HFFc6 (cell line): ENCODE measurements at places on chromosomes 5 and 9. TPM values are rescaled to one million over a fixed set of nuclear protein-coding genes. Genes with fewer than 3 reads are reported as not detected.

- no peak for DNase-seq
- peaks cover 5% of the 10 kb centered on the region for H3K36me3 ChIP-seq
- H3K4me3 ChIP-seq, result no peak overlapping the region
- no peaks in the 10 kb centered on the region; the same call in 1 of the 2 replicates for H3K27me3 ChIP-seq
- peaks cover 3% of the 10 kb centered on the region for H3K4me1 ChIP-seq
- H3K27ac ChIP-seq, result no peak overlapping the region
Observed at GRCh38 chr9:83020864-83021263, 42.1 kb downstream of the RASEF start.

GRCh38 chr5:131661933-131662332, 26.9 kb upstream of the RAPGEF6 start:
- H3K4me3 ChIP-seq, result no peak overlapping the region; the same call in 1 of the 2 replicates
- peak overlapping the region; percentile 40; the same call in 1 of the 2 replicates for H3K27ac ChIP-seq
- H3K36me3 ChIP-seq, result peaks cover 52% of the 10 kb centered on the region
- DNase-seq, result peak; percentile 23
- peaks cover 2% of the 10 kb centered on the region; the same call in 1 of the 2 replicates for H3K27me3 ChIP-seq
- peaks cover 17% of the 10 kb centered on the region for H3K4me1 ChIP-seq

C9orf50 gene
- total RNA-seq, result 0.50 TPM in 1 of 3 replicates, not detected in the others

DNA sequence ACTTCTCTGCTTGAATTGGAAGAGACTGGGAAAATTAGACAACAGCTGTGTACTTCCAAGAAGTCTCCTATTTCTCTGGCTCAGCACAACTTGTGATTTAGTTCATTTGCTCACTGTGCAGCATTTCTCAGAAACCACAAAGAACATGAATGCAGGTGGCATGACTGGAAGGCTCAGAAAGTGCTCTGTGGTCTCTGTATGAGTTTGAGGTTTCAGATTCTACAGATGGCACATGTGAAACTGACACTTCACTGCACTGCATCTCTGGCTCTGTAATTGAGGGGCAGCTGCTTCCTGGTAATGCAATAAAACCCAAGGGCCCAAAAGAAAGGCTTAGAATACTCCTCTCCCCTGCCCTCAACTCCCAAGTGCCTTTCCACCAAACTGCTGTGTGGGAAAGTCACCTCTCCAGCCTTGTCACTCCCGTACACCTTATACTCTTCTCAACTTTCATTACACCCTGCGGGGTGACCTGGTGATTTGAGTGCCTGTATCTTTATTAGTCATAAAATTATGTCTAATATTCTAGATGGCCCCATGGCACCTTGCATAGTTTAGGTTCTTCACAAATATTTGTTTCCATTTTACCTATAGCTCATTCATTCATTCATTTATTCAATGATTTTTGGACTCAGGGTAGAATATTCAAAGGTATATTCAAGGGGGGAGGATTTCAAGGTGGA, 82.5 kb downstream of the ESM1 start:
- H3K4me3 ChIP-seq, result no peak overlapping the region
- H3K4me1 ChIP-seq, result peaks cover 59% of the 10 kb centered on the region
- peak; percentile 23 for DNase-seq
- no peaks in the 10 kb centered on the region for H3K36me3 ChIP-seq
- peaks cover 4% of the 10 kb centered on the region for H3K27me3 ChIP-seq
- no peak overlapping the region for H3K27ac ChIP-seq

TUSC1 gene
- 0.18 to 4.0 TPM (median 0.41 TPM) in 3 replicates for total RNA-seq

IFNA21 gene
- not detected in 3 replicates for total RNA-seq

FOXD4L3 gene
- total RNA-seq, result not detected in 2 replicates

ROR2 gene
- not detected in 3 replicates for total RNA-seq

OR1Q1 gene
- not detected in 3 replicates for total RNA-seq

ELOVL7 gene
- 0.18 to 0.32 TPM in 2 of 3 replicates, not detected in the other for total RNA-seq

DNA sequence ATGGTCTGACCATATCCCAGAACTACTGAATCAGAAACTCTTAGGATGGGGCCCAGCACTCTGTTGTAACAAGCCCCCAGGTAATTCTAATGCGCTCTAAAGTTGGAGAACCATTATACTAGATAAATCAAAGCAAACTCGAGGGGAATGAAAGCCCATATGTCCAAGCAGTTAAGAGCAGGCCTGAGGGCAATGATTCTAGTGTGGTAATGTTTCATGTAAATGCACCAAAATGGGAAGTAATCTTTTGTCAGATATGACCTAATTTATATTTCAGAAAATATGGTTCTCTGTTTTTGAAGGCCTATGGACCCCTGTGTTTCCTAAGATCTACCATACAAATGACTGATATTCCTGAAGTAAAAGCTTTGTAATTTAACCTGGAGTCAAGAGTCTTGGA, 108.0 kb upstream of the PTGER4 start:
- no peaks in the 10 kb centered on the region for H3K27me3 ChIP-seq
- no peak for DNase-seq
- H3K4me1 ChIP-seq, result peaks cover 50% of the 10 kb centered on the region
- H3K4me3 ChIP-seq, result no peak overlapping the region
- H3K36me3 ChIP-seq, result no peaks in the 10 kb centered on the region; the same call in 1 of the 2 replicates

DNA sequence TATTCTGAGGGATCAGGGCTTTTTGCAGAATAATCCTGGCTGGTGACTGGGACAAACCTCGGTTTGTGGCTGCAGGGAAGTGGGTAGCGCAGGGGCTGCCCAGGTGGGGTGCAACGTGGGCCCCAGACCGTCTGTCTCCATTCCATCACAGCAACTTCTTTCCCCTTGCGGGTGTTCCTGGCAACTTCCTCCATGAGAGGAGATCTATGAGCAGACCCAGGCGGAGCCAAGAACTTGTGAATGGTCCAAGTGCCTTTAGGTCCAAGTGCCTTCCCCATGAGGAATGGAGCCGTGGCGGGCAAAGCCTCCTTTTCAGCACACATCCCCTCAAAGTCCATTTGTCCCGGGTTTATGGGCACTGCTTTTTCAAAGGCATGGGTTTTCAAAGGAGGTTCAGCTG, 136.5 kb downstream of the PHF2 start:
- no peaks in the 10 kb centered on the region for H3K36me3 ChIP-seq
- no peak for DNase-seq
- H3K4me1 ChIP-seq, result no peaks in the 10 kb centered on the region; the same call in 1 of the 2 replicates
- H3K27ac ChIP-seq, result no peak overlapping the region

GRCh38 chr5:95027151-95027721, 257.7 kb downstream of the MCTP1 start:
- peak overlapping the region; percentile 6; the same call in 1 of the 2 replicates for H3K4me3 ChIP-seq
- no peak for DNase-seq
- H3K4me1 ChIP-seq, result peaks cover 51% of the 10 kb centered on the region
- peak overlapping the region; percentile 50; the same call in 1 of the 2 replicates for H3K27ac ChIP-seq

DNA sequence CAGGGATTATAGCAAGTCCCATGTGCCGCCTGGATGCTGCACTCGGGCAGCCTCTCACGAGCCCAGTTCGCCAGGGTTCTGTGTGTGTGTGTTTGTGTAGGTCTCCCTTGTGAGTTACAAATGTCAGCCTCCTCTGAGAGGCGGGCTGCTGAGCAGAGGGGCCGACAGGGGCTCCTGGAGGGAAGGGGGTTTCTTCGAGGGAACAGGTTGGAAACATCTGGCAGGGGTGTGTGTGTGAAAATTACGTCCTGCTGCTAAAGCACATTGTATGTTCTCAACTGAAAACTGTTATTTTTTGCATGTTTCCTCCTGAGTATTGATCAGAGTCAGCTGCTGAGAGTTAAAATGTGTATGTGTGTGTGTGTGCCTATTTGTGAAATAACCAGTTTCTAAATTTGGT, 9.7 kb downstream of the GALNT10 start:
- peaks cover 51% of the 10 kb centered on the region for H3K36me3 ChIP-seq
- H3K27me3 ChIP-seq, result peaks cover 1% of the 10 kb centered on the region; the same call in 1 of the 2 replicates
- peak overlapping the region; percentile 92 for H3K27ac ChIP-seq
- H3K4me1 ChIP-seq, result peaks cover 77% of the 10 kb centered on the region
- DNase-seq, result no peak

GRCh38 chr9:127521919-127522304, 70.6 kb downstream of the LRSAM1 start:
- peaks cover 99% of the 10 kb centered on the region for H3K4me1 ChIP-seq
- H3K4me3 ChIP-seq, result peak overlapping the region; percentile 72
- H3K27me3 ChIP-seq, result peaks cover 40% of the 10 kb centered on the region
- H3K36me3 ChIP-seq, result peaks cover 72% of the 10 kb centered on the region
- peak overlapping the region; percentile 98 for H3K27ac ChIP-seq

SGCD gene
- 5.8 to 6.6 TPM (median 6.3 TPM) in 3 replicates for total RNA-seq

GRCh38 chr9:72315089-72315509, 49.9 kb downstream of the ZFAND5 start:
- H3K36me3 ChIP-seq, result no peaks in the 10 kb centered on the region
- H3K27ac ChIP-seq, result no peak overlapping the region
- peak; percentile 20 for DNase-seq

GRCh38 chr9:110748251-110748893, 79.8 kb downstream of the MUSK start:
- no peak for DNase-seq
- H3K27me3 ChIP-seq, result 0 out of 2 replicates have a peak, but pooled peaks cover 2% of the 10 kb centered on the region
- H3K4me1 ChIP-seq, result peaks cover 98% of the 10 kb centered on the region
- peak overlapping the region; percentile 7; the same call in 1 of the 2 replicates for H3K4me3 ChIP-seq
- peak overlapping the region; percentile 39; the same call in 1 of the 2 replicates for H3K27ac ChIP-seq

DNA sequence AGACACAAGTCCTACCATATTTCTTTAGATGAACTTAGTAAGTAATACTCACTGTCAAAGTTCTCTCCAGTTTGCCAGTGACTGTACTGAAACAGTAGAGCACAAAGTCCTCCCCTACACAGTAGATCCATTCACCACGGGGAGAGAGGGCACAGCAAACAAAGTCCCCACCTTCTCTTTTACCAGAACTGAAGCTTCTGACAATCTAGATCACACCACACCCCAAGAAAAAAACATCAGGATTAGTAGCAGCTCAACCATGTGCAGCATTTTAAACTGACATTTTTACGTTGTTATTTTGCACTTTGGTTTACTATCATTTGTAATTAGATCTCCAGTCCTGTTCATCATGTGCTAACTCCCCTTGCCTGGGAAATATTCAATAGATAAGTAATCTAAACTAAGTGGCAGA, 23.0 kb downstream of the DNAJA1 start:
- H3K4me3 ChIP-seq, result no peak overlapping the region
- no peak for DNase-seq
- H3K4me1 ChIP-seq, result peaks cover 19% of the 10 kb centered on the region
- peaks cover 22% of the 10 kb centered on the region; the same call in 1 of the 2 replicates for H3K36me3 ChIP-seq
- H3K27ac ChIP-seq, result no peak overlapping the region
- no peaks in the 10 kb centered on the region; the same call in 1 of the 2 replicates for H3K27me3 ChIP-seq

GRCh38 chr9:79924836-79925235, 353.1 kb downstream of the TLE4 start:
- H3K4me3 ChIP-seq, result no peak overlapping the region
- H3K4me1 ChIP-seq, result no peaks in the 10 kb centered on the region
- DNase-seq, result no peak
- H3K27me3 ChIP-seq, result peaks cover 21% of the 10 kb centered on the region

IL9 gene
- not detected in 3 replicates for total RNA-seq

- DNase-seq, result no peak
- no peak overlapping the region for H3K4me3 ChIP-seq
- no peaks in the 10 kb centered on the region for H3K36me3 ChIP-seq
- peaks cover 6% of the 10 kb centered on the region for H3K27me3 ChIP-seq
- peaks cover 23% of the 10 kb centered on the region for H3K4me1 ChIP-seq
- H3K27ac ChIP-seq, result no peak overlapping the region
Observed at GRCh38 chr9:1008216-1008615, 31.8 kb downstream of the DMRT3 start.

SLC1A1 gene
- total RNA-seq, result 0.87 to 2.0 TPM (median 1.7 TPM) in 3 replicates

CHSY3 gene
- total RNA-seq, result 0.07 to 0.29 TPM (median 0.08 TPM) in 3 replicates

DNA sequence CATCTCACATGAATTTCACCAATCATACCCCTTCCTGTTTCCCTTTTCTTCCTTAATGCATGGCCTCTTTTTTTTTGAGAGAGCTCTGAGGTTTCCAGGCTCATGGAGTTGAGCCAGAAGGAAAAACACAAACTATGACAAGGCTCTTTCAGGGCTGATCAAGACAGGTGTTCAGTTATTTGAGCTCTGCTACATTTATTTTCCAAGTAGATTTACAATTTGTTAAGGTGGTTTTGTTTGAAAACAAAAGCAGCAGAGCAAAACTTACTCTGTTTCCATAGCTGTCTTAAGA, 62.4 kb upstream of the IL7R start:
- H3K4me1 ChIP-seq, result peaks cover 40% of the 10 kb centered on the region
- H3K4me3 ChIP-seq, result no peak overlapping the region
- H3K27me3 ChIP-seq, result peaks cover 1% of the 10 kb centered on the region; the same call in 1 of the 2 replicates
- H3K27ac ChIP-seq, result no peak overlapping the region

DNA sequence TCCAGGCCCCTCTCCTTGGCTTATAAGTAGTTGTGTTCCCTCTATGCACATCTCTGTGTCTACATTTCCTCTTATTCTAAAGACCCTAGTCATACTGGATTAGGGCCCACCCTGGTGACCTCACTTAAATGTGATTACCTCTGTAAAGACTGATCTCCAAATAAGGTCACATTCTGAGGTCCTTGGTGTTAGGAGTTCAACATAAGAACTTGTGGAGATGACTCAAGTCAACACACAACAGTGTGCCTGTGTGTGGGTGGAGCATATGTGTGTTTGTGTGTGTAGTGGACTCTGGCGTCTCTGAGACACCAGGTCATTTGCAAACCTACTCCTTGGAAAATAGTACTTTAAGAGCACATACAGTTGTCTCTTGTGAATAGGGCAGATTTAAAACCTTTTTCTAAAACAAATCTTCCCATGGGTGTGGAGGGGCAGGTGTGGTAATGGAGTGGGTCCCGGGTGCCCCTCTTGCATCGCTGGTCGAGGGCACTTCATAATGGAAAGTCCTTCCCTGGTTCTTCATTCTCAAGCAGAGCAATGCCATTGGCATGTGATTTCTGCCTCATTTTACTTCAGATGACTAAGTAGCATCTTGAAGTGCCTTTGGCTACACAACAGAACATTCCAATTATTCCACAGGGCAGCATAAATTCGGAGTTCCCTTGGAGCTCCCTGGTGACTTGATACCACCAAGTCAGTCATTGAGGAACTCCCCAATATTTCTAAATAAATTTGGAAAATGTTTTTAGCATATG, 84.4 kb downstream of the C9orf152 start:
- H3K4me1 ChIP-seq, result peaks cover 88% of the 10 kb centered on the region
- H3K4me3 ChIP-seq, result peak overlapping the region; percentile 45
- peak overlapping the region; percentile 99 for H3K27ac ChIP-seq

DNA sequence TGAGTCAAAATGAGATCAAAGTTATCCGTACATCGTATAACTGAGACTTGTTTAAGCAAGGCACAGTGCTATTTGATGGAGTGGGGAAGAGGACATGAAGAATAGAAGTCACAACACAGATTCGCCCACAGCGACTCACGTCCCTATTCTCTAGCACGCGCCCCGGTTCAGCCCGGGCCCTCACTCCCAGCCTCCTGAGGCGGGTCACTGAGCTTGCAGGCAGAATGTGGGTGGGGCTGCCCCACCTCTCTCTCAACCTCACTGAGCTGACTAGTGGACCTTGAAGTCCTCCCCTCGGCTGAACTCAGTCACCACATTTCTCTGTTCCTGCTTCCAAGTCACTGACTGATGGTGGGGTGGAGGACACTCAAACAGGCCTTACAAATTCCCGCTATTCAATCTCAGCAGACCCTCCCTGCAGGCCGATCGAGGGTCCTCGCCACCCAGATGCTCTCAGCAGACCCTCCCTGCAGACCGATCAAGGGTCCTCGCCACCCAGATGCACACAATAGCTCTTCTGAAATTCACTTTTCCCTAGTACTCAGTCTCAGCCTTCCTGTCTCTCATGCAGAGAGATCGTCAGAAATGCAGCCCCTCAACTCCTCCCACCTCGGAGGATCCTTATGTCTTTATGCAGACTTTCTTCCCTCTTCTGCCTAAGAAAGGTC, 12.9 kb downstream of the GLDC start:
- no peak for DNase-seq
- H3K27me3 ChIP-seq, result peaks cover 26% of the 10 kb centered on the region
- no peaks in the 10 kb centered on the region for H3K36me3 ChIP-seq
- H3K4me1 ChIP-seq, result no peaks in the 10 kb centered on the region
- no peak overlapping the region for H3K4me3 ChIP-seq
- no peak overlapping the region for H3K27ac ChIP-seq
